ENCODE measurements at places on chromosomes 6 and 20.

DNA sequence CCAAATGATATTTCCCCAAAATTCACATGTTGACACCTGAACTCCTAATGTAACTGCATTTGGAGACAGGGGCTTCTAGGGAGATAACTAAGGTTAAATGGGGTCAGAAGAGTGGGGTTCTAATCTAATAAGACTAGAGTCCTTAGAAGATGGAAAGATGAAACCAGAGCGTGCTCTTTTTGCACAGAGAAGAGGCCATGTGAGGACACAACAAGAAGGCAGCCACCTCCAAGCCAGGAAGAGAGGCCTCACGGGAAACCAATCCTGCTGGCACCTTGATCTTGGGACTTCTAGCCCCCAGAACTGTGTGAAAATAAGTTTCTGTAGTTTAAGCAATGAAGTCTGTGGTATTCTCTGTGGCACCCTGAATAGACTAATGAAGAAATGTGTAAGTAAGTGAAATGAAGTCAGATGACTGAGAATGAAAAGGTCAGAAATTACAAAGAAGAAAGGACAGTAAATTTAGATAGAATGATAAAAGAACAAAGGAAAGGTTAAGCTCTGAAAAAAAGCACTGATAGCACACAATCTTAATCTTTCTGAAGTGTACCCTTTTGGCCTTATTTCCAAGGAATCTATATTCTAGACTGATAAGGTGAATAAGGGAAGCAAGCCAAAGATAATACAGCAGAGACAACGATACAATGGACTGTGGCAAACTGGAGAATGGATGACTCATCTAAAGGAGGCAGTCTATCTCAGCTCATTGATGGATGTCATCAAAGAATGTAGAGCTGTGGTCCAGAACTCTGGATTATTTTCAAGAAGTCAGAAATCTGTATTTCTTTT, 110.4 kb downstream of the MYB start:
- DNase-seq, result peak; percentile 40

DNA sequence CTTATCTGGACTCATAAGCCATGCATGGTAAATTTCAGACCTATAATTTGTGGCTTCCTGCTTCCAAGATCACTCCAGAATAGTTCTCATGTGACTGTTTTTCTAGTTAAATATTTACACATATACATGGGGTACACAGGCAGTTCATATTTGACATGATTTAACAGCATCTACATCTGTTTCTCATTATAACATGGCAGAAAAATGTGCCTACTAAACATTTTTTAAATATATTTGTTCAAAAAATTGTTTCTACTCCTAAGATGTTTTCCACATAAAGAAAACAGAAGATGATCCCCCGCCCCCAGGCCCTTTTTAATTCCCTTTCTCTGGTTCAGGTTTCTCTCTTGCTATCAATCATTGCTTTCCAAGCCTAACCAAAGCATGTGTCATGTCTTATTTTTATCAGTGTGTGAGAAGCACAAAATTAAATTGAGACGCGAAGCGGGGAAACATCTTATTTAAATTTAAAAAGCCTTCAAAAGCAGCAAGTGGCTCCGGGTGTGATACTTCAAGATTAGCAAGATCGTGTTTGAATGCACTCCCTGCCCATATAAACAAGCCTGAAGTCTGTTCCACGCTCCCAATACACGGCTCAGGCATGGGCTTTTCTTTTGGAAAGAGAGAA, 37.3 kb downstream of the IPCEF1 start:
- DNase-seq, result peak; percentile 72

DNA sequence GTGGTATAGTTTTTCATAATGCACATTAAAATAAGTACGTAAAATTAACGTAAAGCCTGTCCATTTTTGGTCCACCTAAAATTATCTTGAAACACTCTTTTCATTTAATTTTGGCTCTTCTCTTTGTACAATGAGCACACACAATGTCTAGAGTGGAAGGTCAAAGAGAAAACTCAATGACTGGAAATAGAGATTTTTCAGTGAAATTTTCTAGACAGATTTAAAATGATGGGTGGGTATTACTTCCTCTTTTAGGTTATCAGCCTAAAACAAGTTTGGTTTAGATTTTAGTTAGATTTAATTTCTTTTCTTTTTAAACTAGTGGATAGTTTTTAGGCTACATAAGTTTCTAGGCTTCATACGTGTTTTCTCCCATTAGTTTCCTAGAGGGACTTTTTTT, 24.9 kb downstream of the DSE start:
- DNase-seq, result no peak

DNA sequence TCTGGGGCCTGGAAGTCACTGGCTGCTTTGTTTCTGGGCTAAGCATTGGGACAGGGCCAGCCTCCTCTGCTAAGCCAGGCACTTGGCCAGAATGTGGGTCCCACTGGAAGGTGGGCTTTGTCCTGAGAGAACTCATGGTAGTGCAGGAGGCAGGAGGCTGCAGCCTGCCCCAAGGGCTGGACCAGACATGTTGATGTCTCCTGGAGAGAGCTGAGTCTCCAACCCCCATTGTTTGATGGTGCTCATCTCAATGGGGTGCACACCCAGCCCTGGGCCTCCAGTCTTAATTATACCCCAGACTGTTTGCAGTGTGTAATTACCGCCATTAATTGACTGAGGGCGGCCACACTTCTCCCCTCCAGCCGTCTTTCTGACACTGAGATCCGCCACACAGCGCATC, 220.5 kb upstream of the PMEPA1 start:
- DNase-seq, result no peak

GRCh38 chr20:40663991-40664880, 24.8 kb downstream of the MAFB start:
- DNase-seq, result no peak

- DNase-seq, result peak; percentile 82
Observed at GRCh38 chr6:4320860-4321259, 185.5 kb upstream of the ECI2 start.

GRCh38 chr6:38482466-38482865, 157.3 kb downstream of the BTBD9 start:
- DNase-seq, result no peak

GRCh38 chr6:157587127-157587926, 206.3 kb downstream of the ZDHHC14 start:
- DNase-seq, result no peak

DNA sequence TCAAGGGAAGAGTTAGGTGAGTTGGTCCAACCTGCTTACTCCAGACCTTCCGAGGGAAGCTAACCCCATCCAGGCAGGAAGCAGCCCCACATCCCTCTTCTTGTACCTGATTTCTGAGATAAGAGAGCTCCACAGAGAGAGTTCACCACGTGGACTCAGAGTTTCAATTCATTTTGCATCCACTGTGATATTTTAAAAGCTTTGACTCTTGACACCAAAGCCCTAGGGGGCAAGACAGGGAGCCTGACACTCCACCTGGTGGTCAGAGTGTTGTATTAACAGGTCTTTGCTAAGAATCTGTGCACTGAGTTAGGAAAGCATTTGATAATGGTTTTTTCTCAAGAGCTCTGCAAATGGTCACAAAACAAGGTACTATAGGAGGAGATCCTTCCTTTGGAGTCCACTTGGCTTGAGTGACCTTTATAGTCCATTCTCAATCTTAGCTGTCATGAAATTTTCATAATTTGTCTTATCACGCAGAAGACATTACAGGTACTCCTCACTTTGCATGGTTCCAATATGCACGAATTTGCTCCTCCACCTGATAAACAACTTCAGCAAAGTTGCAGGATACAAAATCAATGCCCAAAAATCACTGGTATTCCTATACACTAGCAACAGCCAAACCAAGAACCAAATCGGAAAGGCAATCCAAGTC, 56.2 kb upstream of the RIPOR2 start:
- no peak for DNase-seq

DNA sequence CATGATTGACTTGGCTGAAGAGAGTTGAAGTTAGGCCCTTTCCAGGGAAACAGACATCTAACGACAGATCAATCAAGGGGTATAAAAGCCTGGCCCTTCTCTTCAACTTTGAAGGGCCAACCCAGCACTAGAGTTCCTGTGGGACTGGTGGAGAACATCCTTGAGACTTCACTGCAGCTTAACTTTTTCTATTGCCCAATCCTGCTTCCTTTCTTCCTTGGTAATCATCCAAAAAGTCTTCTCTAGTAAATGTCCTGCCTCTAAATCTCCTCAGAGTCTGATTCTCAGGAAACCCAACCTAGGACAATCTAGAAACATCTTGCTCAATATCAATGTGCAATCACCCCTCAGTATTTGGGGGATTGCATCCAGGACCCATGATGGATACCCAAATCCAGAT, 1.9 kb downstream of the MKKS start:
- DNase-seq, result no peak

DNA sequence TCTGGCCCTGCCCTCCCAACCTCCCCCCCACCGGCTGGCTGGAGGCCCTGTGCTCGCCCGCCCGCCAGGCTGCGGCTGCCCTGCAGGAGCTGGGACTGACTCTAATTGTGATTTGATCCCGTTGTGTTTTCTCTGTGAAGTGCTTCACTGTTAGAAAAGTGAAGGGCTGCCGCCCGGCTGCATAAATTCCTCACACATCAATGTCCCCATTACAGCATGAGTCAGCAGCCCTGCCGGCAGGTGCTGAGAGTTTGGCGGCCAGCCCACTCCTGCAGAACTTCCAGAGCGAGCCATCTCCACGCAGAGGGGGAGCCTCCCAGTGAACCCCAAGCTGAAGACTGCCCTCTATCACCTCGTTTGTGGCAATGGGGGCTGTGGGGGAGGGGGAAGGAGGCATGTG, 137.9 kb downstream of the DLL1 start:
- peak; percentile 54 for DNase-seq

DNA sequence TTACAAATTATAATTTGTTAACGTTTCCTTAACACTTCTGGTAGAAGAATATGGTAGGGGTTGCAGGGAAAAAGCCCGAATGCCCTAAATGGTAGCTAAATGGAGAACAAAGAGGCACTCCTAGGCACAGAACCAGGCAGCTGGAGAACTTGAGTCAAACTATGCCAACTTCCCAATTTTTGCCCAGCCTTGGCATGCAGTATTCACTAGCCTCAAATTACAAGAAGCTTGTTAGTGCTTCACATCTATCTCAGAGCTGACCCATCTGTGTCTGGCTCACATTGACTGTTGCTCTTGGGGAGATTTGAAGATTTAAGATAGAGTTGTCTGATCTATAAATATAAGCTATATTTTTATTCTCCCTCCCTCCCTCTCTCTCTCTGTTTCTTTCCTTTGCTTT, 19.4 kb upstream of the LRFN2 start:
- DNase-seq, result no peak

DNA sequence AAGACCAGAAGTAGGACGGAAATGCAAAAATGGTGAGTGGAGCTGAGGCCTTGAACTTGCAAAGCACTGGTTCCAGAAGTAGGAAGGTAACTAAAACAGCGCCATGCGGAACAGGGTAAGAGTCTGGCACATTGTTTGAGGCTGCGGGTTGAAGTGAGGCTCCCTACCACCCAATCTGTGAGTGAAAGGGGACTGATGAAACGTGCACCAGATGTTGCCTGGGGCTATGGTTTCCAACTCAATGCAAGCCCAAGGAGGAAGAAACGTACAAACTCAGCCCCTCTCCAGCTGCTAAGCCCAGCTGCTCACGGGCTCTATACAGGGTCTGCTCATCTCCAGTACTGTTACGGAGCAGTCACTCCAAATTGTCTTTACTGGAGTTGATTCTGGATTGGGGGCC, 68.7 kb upstream of the KCNK16 start:
- DNase-seq, result no peak

GRCh38 chr6:117463762-117464665, 18.5 kb upstream of the DCBLD1 start:
- DNase-seq, result peak; percentile 80

DNA sequence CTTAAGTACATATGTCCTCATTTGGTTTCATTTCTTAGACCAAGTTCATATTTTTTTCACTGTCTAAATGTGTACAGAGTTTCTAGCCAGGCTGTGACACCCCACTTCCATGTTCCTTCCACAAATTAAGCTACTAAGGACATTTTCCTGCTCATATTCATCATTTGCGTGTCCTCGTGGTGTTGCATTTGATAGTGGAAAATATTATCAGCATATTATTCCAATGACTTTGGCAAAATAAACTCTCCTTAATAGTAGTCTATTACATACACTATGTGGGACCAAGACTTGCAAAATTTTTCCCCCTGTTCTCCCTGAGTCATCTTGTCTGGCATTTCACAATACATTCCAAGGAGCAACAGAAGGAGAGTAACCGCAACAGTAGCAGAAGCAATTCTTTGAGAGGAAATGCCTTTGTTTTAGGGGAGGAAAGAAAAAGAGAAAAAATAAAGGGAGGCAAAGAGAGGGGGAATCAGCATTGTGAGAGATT, 599.2 kb downstream of the COL12A1 start:
- peak; percentile 92 for DNase-seq

DNA sequence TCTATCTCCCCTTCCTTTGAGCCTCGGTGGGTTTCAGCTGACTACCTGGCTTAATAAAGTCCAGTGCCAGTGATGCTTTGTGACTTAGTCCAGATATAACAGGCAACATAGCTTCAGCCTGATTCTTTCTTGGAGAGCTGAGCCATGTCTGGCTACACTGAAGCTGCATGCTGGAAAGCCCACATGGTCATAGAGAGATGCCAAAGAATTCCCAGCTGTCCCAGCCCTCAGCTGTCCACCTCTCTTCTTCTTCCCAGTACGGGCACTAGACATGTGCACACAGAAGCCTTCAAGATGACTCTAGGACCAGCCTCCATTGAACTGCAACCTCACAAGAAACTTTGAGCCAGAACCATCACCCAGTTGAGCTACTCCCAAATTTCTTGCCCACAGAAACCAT, 154.1 kb upstream of the MYLIP start:
- no peak for DNase-seq

- no peak for DNase-seq
Observed at GRCh38 chr6:168015009-168015408, 17.5 kb downstream of the KIF25 start.

DNA sequence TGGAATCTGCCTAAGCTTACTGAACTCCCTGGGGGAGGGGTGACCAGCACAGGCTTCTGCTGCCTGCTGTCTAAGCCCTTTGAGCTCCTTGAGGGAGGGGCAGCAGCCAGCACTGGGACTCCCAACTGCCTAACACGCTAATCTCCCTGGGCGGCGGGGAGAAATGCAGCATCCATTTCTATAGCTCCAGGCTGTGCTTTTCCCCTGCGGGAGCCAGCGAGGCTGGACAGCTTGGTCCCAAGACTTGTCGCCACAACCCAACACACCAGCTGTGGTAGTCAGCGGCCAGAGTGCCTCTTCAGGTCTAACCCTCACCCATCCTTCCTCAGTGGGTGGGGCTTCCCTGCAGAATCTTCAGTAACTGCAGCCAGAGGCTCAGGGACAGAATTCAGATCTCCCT, 64.6 kb downstream of the VGLL2 start:
- no peak for DNase-seq

- DNase-seq, result no peak
Observed at GRCh38 chr20:14580418-14581074, 243.1 kb upstream of the FLRT3 start.

DNA sequence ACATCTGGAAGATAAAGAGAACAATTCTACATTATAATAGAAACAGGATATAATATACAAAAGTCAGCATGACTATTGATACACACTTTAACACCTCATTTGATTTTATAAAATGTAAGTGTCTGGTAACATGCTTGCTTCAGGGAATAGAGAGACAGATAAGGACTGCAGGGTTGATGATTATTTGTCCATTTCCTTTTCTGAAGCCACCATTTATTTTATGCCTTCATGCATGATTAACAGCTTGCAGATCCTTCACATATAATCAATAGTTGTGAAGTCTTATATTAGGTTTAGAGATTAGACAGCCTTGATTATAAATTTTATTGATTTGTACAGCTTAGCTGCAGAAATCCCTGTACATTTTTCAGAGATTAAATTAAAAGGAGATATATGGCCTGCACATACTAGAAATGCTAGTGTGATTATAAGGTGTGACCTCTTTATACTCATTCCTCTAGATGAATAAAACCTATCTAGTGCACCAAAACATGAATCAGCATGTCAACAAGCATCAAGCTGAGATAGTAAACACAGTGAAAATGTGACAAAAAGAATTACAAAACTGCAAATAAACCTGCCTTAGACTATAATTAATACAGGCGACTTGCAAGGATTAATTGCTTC, 198.8 kb upstream of the THEMIS start:
- DNase-seq, result no peak
